ENCODE measurements at places on chromosomes 16 and 17.

- no peak for DNase-seq
These were observed 702 bp downstream of the NUDT21 start for GRCh38 chr16:56450275-56450985.

DNA sequence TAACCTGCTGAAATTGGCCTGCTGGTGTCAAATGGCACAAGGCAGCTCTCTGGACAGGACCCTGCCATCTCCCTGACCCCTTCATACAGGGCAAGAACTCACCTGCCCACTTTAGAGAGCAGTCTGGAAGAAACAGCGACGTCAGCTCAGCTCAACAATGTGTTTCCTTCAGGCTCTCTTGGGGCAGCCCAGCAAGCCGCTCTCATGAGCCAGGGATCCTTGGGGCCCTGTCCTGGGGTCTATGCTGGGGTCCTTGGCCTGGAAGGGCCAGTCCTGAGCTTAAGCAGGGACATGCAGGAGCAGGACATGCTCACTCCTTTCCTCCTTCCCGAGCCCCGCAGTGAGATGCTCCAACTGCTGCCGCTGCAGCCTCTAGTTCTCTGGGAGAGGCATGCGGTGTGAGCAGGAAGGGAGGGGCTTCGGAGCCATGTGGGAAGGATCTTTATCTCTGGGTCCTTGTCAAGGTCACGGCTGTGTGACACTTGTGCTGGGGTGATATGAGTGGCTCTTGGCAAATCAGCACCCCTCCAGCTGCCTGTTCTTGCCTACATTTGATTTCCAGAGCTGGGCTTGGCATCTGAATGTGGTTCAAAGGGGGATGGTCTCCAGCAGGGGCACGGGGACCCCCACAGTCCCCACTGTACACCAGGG is 3.4 kb downstream of the C1QTNF1 start:
- no peak for DNase-seq

DNA sequence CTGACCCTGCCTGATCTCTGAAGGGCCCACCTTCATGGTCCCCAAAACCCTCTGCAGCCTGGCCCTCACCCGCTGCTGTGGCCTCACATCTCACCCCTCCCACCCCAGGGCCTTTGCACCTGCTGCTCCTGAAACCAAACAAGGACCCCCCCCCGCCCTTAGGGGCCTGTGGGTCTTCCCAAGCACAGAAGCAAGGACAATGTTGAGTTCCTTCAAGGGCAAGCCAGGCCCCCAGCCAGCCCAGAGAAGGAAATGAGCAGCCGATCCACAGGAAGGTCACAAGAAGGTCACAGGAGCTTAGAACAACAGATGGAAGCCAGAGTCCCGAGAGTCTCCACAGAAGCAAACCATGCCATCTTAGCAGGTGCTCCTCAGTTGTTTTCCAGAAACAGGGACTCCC is 493 bp upstream of the PDE6G start:
- no peak for DNase-seq

- DNase-seq, result no peak
These were observed 64.0 kb downstream of the TBC1D16 start for GRCh38 chr17:79971651-79972050.

GRCh38 chr17:77424585-77425344 is 284.0 kb downstream of the SEC14L1 start:
- DNase-seq, result no peak

Data from T-helper 2 cell treated with Interferon-gamma antibody and Interleukin-4, amounts not matched to agents 5 μg/mL and 100 μg/mL, for 36 hours (primary cell).